ENCODE measurements at places on chromosomes 2 and 18. TPM values are rescaled to one million over a fixed set of nuclear protein-coding genes. Genes with fewer than 3 reads are reported as not detected.
A peak's percentile ranks its signal among the peaks of the same experiment; 100 is the strongest.

DNA sequence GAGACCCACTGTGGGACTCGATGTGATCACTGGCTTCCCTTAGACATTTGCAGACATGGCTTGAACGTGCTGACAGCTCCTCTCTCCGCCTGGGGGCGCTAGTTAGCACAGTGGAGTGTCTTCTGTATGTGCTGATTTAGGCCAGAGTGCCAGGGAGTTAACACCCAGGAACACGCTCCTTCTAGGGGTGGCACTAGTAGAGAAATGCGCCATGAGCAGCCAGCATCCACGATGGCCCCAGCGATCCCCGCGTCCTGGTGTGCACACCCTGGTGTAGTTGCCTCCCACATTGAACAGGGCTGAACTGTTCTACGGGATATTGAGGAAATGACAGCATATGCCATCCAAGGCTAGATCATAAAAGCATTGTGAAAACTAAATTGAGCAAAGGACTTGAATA lies 11.4 kb upstream of the NMUR1 start:
- DNase-seq: no peak

DNA sequence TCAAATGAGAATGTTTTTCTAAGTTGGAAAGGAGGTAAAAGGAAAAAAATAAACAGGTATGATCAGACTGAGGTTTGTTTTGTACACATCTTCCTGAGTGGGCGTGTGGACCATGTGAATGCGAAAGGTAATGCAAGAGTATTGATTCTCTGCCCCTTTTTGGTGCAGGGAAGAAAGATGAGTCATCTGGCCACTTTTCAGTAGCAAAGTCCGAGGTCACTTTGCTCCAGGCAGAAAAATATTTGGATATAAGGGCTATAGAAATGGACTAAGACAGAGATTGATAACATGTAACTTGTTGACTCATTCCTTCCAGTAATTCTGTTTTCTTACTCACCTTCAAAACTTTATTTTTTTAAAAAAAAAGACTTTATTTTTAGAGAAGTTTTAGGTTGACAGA lies 130.5 kb downstream of the DSEL start:
- peak; percentile 89 for DNase-seq

DNA sequence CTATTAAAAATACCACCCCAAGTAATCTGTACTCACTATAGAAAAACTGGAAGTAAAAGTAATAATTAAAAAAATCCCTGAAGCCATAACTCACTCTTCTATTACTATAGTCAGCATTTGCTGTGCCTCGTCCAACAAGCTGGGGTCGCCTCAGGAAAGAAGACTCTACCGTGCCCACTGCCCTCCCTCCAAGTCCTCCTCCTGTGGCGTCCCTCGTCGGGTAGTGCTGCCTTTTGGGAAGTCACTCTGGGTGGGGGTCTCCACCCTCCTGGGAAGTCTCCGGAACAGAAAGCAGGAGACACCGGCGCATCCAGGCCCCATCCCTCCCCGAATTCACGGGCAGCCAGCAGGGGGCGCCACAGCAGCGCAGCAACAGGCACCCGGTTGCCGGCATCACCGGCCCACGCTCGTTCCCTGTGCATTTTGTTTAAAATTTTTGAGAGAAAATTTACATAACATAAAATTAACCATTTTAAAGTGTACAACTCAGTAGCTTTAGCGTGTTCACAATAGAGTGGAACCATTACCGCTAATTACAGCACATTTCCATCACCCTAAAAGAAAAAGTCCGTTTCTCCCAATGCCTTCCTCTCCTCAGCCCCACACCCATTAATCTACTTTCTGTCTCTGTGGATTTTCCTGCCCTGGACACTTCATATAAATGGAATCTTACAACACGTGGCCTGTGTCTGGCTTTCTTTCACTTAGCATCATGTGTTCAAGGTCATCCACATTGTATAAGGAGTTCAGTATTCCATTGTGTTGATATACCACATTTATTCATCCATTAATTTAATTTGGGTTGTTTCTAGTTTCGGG lies 62.2 kb downstream of the ADNP2 start:
- DNase-seq: peak; percentile 12

DNA sequence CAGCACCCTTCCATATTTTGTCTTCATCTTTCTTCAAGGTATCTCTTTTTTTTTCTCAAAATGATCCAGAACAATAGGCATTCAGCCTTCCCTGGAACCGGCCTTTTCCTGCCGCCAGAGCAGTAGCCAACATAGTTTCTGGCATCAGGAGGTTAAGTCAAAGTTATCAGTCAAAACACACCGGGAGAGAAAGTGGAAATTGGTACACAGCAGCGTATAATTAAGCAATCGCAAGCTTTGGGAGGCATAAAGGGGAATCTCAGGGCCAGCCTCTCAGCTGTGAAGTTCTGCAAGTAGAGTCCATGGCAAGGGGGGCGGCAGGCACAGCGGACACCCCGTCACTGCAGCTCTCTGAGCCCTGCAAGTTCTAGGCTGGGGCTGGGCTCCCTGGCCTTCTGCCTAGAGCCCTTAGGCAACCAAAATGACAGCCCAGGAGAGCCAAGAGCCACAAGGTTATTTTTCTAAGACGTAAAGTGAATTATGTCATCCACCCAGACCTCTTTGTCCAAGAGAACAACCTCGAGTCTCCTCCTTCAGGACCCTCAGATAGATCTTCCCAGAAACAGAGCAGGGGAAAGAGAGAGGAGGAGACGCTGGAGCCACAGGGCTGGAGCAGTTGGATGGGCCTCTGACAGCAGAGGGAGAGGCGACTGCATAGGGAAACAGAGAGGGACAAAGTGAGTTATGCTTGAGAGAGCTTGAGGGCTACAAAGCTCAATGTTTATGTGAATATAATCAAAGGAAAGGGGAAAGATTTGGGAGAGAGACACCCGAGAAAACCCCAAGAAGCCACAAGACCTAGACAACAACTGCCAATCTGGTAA lies 114.7 kb downstream of the BCL2L11 start:
- DNase-seq: peak; percentile 19

Gene SIX3
- not detected for total RNA-seq

DNA sequence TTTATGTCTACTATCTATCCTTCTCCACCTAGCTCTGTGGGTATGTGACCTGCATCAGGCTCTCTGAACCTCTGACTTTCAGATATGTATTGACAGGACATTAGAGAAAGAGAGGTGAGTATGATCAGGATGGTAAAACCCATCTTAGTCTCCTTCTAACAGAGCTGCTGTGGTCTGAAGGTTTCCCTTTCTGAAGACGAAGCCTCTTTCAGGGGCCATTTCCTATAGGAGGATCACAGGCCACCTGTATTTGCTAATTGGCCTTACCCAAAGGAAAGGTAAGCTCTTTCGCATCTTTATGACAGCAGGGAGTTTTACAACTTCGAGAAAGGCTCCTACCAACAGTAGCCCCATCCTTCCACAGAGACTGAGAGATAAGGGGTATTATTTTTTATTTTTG lies 442.9 kb downstream of the KCNJ3 start:
- no peak for DNase-seq

- DNase-seq: no peak
Measured at GRCh38 chr18:48167897-48168253, 237.4 kb upstream of the SMAD2 start.
